ENCODE measurements at places on chromosomes 3 and 15.

GRCh38 chr3:134249296-134249841, 1.3 kb downstream of the RYK start:
- DNase-seq = no peak

GRCh38 chr15:93428150-93428549, 339.1 kb upstream of the RGMA start:
- no peak for DNase-seq

DNA sequence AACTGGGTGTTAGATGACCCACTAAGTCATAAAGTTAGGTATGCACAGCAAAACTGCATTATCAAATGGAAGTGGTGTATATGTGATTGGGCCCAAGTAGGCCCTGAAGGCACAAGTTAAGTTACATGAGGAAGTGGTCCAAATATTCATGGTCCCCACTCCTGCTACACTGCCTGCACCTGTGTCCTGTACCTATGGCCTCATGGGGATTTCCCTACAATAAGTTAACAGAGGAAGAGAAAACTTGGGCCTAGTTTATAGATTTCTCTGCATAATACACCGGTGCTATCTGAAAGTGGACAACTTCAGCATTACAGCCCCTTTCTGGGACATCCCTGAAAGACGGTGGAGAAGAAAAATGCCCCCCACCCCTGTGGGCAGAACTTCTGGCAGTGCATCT, 41.5 kb downstream of the STRIT1 start:
- no peak for DNase-seq

DNA sequence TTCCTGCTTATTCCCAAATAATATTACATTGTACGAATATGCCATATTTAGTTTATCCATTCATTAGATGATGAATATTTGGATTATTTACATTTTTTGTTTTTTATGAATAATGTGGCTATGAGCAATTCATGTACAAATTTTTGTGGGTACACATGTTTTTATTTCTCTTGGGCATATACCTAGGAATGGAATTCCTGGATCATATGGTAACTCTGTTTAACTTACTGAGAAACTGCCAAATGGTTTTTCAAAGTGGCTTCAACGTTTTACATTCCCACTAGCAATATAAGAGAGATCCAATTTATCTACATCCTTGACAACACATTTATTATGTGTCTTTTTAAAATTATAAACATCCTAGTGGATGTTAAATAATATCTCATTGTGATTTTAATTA, 362.0 kb upstream of the TMCO5A start:
- DNase-seq = no peak

- no peak for DNase-seq
Observed at GRCh38 chr3:3586336-3586735, 212.9 kb upstream of the LRRN1 start.

DNA sequence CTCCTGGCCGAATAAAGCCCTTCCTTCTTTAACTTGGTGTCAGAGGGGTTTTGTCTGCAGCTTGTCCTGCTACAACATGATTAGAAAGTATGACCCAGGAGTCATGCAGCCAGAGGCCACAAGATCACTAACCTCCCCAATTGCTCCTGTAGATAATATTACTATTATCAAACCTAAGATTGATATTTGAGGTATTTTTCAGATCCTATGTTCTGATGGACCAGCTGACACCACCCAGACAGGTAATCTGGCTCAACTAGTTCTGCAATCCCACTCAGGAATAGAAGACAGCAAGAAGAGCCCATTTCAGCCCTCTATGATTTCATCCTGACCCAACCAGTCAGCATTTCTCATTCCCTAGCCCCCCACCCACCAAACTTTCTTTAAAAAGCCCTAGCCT, 23.3 kb upstream of the LIMD1 start:
- no peak for DNase-seq

GRCh38 chr3:106425026-106425425, 556.2 kb upstream of the CBLB start:
- DNase-seq = no peak

DNA sequence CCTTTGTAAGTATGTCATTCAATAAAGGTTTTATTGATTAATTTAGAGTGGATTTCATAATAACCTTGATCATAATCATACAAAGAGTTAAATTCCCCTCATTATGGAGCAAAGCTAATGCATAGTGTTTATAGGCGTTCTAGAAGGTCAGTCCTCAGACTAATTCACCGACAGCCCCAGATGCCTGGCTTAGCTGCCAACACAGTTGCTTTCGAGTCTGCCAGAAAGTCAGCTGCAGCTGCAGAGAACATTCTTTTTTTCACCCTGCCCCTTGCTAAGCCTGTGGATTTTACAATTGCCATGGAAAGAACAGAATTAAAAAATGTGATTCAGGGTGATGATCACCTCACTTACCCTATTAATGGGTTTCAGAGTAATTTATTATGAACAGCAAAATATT, 21.2 kb downstream of the CADM2 start:
- no peak for DNase-seq

DNA sequence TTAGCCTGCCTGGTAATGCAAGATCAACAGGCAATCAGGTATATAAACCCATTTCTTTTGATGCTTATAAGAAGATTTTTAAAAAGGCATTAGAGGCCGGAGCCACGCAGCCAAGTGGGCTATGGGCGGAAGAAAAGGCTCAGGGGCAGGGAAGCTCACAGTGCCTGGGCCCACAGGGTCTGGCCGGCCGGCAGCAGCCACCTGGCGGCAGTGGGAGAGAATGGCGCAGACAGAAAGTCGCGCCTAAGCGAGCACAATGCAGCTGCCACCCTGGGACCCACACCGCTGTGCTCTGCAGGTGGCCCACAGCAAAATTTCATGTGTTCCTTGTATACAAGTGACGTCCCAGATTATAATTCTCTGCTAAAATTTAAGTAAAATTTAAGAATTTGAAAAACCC, 448.6 kb upstream of the RASGRP1 start:
- DNase-seq = no peak

- no peak for DNase-seq
Observed at GRCh38 chr3:127259882-127260281, 28.0 kb downstream of the PRR20G start.

- peak; percentile 17 for DNase-seq
Observed at GRCh38 chr15:77076323-77076915, 5.5 kb upstream of the TSPAN3 start.

DNA sequence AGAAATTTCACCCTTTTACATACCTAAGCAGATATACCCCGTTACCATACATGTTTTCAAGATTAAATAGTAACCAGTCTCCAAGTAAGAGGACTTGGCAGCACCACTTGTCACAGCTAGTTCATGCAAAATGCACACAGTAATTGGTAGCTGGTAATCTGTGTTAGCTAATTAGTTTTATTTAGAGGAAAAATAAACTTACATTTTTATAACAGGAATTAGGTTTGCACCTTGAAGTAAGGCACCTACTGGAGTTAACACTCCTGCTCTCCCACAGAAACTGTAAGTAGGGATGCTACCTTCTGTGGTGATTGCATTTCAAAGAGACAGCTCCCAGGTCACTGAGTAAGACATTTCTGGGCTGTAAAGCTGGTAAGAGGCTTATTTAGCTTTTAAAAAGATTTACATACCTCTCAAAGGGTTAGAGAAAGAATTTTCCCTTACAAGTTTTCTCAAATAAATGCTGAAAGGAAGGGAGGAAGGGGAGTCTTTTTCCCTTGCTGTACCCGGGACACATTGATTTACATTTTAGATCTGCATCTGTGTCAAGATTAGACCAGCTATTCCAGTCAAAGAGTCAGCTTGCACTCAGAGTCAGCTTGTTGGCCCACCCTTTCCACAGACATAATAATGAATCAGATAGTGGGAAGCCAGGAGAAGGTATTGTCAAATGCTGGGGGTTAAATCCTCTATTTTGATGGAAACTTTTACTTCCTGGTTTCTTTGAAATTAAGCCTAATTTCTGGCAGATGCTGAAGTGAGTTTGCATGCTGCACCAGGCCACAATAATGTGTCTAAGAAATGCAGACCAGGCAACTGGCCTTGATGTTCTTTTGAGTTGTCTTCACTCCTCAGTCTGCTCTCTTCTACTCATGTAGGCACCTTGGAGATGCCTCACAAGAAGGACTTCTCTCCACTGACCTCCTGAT, 77.6 kb upstream of the CHD2 start:
- DNase-seq = no peak

- no peak for DNase-seq
Observed at GRCh38 chr3:78277220-78277619, 1237.3 kb downstream of the ROBO2 start.

GRCh38 chr3:10370429-10370828, 49.5 kb upstream of the SEC13 start:
- DNase-seq = no peak

DNA sequence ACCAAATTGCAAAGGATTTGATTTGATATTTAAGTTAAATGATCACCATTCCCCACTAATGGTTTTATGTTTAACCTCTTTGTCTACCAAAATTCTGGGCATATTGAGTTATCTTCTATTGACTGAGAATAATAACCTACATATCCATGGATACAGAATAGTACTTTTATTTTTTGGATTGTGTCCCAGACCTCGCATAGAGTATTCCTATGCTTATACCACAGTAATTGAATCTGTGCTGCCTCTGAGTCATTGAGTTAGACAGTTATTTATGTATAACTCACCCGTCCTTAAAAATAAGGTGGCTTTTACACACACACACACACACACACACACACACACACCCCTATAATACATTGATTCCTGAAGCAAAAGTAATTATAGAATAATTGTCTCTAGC, 690.1 kb upstream of the BCHE start:
- no peak for DNase-seq

DNA sequence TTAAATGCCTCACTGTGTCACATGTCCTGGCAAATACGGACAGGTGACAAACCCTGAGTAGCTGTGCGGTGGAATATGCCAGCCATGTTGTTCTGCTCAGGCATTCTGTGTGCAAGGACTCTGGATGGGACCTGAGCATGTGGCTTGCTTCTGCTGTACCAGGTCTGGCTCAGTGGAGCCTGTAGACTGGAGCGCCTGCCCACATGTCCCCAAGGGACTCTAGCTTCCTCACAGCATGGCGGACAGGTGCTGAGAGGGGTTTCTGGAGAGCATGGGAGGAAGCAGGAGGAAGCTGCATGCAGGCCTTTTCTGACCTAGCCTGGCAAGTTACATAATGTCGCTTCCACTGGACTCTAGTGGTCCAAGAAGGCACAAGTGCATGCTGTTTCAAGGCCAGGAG, 96.3 kb downstream of the PLXNA1 start:
- no peak for DNase-seq

DNA sequence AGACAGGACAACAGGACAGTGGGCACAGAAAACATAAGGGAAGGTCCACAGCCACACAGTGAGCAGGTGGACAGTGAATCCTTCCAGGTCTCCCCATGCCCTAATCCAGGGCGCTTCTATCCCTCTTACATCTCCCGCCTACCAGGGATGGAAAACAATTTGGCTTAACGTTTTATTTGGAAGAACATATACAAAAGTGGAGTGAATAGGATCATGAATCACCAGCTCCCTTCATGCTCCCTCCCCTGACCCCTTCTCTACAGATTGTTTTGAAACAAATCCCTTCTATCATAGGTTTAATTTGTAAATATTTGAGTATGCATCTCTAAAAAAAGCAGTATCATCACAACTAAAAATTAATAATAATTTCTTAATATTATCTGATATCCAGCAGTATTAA, 52.5 kb downstream of the CLDN11 start:
- DNase-seq = no peak

- no peak for DNase-seq
Observed at GRCh38 chr3:12268049-12268735, 20.7 kb upstream of the PPARG start.
